ENCODE measurements at places on chromosomes 5 and 9.

DNA sequence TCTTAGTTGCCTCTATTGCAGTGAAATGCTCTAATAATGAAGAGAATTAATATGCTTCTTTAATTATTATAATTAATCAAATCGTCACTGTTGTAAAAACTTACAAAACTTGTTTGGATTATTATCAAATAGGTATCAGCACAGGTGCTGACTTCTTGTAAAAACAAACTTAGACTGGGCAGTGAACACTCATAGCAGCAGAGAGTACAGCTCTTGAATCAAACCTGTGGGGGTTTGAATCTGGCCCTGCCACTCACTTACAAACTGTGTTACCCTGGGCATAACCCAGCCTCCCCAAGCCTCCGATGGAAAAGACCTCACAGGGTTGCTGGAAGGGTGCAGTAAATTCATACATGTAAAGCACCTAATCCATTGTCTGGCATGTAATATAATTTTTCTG is 35.1 kb downstream of the MAP3K1 start:
- no peak for DNase-seq

- DNase-seq, result no peak
These were observed 56.0 kb downstream of the PAPPA start for GRCh38 chr9:116209414-116210116.

DNA sequence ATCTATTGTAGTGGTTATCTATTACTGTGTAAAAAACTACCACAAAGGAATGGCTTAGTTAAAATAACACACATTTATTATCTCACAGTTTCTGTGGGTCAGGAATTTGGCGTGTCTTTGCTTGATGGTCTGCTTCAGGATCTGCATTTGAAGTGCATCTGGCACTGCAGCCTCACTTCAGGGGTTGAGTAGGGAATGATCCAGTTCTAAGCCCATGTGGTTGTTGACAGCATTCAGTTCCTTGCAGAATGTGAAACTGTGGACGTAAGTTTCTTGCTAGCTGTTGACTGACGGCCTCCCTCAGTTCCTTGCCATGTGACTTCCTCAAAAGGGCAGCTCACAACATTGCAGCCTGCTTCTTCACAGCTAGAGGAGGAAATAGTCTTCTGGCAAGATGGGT is 2.1 kb upstream of the OGN start:
- DNase-seq, result peak; percentile 9

DNA sequence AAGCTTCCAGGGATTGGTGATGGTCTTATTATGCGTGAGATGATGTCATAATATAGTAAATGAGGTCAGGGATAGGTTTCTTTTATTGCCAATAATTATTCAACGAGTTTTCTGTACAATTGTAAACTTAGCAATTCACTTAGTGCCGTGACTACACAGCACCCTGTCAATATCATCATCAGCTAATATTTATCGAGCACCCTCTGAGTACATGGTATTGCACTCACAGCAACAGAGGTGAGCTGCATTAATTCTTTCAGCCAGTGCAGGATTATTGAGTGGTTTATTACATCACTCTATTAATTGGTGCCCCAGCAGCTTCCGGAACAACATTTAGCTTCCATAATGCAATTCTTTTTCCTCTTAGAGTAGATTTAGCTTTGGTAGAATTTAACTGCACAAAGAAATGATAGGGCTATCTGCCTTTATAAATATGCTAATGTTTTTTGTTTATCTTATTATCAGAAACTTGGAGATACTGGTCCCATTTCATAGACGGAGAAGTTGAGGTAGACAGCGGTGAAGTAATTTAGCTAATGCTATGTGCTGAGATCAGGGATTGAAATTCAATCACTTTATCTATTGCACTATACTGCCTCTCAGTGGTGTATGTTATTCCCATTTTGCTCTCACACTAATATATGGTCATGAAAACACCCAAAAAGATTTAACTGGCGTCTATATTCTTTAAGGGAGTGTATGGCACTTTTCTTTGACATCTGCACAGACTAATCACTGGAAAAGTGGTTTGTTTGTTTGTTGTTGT is 726.1 kb upstream of the WWC1 start:
- no peak for DNase-seq

- no peak for DNase-seq
These were observed 56.8 kb downstream of the DRD1 start for GRCh38 chr5:175387144-175387543.

- DNase-seq, result no peak
These were observed 29.0 kb downstream of the ABLIM3 start for GRCh38 chr5:149170299-149170698.

DNA sequence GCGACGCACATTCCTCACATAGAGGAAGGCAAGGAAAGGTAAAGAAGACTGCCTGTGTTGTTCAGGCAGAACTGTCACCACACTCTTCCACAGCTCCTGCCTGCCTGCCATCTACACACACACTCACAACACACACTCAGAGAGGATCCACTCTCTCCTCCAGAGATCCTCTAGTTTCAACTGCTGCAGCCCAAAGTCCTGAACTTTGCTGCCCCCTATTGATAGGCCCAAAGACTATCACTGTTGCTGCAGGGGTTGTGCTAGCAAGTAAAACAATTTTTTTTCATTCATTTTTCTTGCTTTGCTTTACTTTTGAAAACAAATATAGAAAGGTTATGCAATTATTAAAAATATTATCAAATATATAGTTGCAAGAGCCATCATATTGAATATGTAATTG is 5.9 kb upstream of the CFAP90 start:
- DNase-seq, result no peak

- DNase-seq, result no peak
These were observed 1.8 kb downstream of the TRIM32 start for GRCh38 chr9:116688806-116689485.

GRCh38 chr5:131610198-131611063 is 24.6 kb downstream of the RAPGEF6 start:
- no peak for DNase-seq

- DNase-seq, result no peak
These were observed 234.5 kb upstream of the TRIM32 start for GRCh38 chr9:116452634-116453033.

GRCh38 chr9:87152256-87152655 is 204.9 kb upstream of the GAS1 start:
- no peak for DNase-seq

- no peak for DNase-seq
These were observed 150.6 kb upstream of the EDIL3 start for GRCh38 chr5:84535281-84535680.

DNA sequence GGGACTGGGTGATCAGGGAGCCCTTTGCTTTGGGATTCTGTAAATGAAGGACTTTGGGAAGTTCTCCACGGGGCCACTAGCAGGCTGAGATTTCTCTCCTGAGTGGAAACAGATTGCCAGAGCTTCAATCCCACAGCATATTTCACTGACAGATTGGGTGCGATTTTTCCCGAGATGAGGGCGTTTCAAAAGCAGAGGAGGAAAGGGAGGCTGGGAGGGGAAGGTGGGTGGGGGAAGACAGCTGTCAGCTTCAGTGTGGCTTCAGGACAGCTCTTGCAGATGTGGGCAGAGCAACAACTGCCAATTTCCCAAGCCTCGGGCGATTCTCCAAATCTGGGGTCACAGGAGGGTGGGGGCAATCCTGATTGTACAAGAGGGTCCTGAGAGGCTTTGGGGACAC is 258.5 kb upstream of the ADRA1B start:
- DNase-seq, result no peak

DNA sequence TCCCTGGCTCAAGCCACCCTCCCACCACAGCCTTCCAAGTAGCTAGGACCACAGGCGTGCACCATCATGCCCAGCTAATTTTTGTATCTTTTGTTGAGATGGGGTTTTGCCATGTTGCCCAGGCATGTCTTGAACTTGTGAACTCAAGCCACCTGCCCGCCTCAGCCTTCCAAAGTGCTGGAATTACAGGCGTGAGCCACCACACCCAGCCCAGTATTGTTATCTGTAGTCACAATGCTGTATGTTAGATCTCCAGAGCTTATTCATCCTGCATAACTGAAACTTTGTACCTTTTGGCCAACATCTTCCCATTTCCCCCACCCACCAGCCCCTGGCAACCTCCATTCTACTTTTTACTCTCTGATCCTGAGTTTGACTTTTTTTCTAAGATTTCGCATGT is 37.5 kb downstream of the CREBRF start:
- DNase-seq, result no peak

DNA sequence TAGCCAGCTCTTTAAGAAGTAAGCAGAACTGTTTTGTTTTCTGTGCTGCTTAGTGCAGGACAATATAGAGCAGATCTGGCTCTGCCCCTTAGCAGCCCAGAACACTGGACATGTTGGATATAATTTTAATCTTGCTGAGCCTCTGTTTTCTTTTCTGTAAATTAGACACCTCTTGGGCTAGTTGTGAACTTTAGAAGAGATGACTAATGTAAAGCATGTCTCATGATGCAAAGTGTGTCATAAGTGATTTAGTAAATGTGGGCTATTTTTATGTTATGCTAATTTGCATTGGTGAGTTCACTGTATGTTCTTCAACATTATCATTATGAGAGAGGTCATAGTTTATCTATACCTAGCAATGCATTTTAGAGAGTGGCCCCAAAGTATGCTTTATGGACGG is 156.1 kb upstream of the ADAMTSL1 start:
- DNase-seq, result no peak

DNA sequence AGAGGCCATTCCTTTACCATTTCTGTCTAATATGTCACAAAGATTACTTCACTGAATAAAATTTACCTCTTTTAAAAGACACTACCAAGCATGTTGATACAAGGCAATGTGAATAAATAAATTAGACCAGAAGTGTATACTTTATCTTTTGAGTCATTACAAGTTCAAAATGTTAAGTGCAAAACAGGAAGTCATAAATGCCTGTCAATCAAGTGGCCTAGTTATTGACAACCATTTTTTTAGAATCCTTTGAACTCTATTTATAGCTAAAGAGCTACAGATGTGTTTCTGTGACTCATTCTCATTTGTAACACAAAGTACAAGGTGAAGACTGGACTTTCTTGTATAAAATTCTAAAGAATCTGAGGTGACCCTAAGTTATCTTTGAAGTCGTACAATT is 602.7 kb upstream of the SEMA6A start:
- DNase-seq, result no peak

DNA sequence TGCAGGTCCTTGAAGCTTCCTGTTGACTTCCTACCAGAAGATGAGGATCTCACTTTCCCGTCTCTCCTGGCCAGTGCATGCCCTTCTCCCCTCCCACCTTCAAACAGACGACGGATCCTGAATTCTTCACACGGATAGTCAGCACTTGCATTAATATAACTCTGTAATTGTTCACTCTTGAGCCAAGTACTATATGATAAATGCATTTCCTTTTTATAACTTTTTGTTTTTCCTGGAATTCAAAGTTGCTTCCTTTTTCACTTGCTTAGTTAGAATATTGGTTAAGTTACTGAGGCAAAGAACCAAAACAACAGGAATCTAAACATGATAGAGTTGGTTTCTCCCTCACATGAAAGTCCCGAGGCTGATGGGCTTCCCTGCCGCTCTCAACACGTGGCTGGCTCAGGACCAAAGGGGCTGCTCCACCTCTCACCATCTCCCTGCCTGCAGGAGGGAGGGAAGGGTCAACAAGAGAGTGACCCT is 20.2 kb upstream of the EGFL7 start:
- DNase-seq, result no peak

DNA sequence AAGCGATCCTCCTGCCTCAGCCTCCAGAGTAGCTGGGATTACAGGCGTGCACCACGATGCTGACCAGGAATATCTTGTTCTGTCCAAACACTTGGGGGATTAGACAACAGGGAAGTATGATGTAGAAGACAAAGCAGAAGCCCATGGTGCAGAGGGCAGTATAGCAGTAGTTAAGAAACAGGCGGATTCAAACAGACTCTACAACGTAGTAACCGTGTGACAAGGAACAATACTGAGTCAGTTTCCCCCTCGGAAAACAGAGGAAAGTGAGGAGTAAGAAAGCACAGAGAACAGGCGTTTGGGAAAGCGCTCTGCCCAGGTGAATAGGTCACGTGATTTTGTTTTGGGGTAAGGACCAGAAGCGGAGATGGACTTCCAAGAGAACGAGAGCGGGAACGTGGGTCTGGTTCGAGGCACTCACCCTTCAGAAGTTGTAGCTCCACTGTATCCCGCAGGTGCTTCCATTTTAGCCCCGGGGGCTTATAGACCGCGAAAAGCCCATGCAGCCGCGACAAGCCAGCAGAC is 306 bp downstream of the TRUB2 start:
- DNase-seq, result no peak

- no peak for DNase-seq
These were observed 11.7 kb downstream of the DOCK2 start for GRCh38 chr5:169648725-169649310.

DNA sequence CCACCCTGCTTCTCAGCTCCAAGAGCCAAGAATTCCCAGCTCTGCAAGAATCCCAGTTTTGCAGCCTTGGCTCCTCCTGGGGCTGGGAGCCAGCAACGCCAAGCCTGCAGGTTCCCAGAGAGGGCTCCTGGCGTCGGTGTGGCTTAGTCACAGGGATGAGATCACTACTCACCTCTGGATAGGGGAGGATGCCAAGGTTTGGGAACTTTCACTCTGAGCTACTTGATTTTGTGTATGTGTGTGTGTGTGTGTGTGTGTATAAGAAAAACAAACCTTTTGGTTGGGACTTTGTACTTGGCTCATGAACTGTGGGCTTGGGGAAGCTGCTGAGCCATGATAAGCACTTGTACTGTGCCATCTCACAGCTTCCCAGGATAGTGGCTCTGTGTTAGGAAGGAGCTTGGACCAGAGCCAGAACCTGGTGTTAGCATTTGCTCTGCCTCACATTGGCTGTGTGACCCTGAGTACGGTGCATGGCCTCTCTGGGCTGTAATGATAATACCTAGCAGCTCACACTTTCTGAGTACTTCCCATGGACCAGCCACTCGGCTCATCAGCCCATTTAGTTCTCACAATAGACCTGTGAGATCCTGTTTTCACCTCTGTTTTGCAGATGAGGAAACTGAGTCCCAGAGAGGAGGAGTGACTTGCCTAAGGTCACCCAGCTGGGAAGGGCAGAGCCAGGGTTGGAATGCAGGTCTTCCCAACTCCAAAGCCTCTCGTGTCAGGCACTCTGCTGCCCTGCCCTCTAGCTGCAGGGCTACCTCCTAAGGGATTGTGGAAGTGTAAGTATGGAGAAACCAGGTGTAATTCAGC is 41.4 kb upstream of the DAB2IP start:
- no peak for DNase-seq

GRCh38 chr5:56601641-56602071 is 213.7 kb upstream of the MAP3K1 start:
- DNase-seq, result no peak

DNA sequence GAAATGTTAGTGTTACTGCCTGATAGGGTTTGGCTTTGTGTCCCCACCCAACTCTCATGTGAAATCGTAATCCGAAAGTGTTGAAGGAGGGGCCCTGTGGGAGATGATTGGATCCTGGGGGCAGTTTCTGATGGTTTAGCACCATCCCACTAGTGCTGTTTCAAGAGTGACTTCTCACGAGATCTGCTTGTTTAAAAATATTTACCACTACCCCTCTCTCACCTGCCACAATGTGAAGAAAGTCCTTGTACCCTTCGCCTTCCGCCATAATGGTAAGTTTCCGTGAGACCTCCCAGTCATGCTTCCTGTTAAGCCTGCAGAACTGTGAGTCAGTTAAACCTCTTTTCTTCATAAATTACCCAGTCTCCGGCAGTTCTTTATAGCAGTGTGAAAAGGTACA is 2.6 kb upstream of the RFX3 start:
- peak; percentile 40 for DNase-seq

Measured in stimulated activated CD8-positive, alpha-beta memory T cell treated with anti-CD3 and anti-CD28 coated beads, Interleukin-7, amount 100 ng/mL, for 4 hours (primary cell).